Amniotic stem cell (primary cell): ENCODE measurements at places on chromosomes 1 and 21.

- no peak for DNase-seq
Observed at GRCh38 chr1:157597959-157598667, at the start of gene FCRL4. TSS of gene FCRL4 (minus strand) at chr1:157598085. CDS start at chr1:157597944, 141 bp downstream.

GRCh38 chr1:31828341-31828740, 12.5 kb upstream of the SPOCD1 start:
- DNase-seq: no peak

- no peak for DNase-seq
Observed at GRCh38 chr1:73097917-73098316, 815.6 kb upstream of the NEGR1 start.

DNA sequence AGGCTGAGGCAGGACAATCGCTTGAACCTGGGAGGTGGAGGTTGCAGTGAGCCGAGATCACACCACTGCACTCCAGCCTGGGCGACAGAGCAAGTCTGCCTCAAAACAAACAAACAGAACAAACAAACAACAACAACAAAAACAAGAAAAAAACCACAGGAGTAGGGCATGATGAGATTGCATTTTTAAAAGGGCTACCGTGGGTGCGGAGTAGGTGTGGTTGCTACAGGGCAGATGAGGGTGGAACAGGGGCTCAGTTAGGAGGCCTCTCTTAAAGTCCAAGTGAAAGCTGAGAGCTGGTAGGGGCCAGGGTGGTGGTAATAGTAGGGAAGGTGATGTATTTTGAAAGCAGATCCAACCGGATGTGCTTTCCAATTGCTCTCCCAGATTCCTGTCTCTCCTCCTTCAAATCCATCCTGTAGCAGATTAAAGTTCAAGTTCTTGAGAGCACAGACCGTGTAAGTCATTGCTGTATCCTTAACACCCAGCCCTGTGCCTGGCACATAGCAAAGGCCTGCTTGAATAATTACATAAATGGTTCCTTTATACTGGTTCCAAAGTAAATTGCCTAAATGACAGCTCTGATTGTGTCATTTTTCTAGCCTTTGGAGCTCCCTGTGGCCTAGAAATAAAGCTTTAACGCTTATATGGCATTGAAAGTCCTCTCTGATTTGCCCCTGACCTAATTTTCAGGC, 4.2 kb upstream of the LINGO4 start:
- DNase-seq: no peak

DNA sequence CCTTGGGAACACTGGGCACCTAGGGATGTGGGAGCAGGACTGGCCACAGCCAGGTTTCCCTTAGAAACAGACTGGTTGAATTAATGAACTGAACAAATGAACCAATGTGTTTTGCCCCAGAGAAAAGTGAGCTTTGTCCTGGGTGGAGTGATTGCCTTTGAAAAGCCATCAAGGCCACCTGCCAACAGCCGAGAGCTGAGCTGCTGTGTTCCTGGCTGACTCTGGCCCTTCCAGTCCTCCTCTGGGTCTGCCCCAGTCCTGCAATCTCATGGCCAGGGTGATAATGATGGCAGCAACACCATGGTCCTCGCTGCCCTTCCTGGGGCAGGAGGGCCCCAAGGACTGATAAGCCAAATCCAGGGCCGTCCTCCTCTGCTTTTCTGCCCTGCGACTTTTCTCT, 18.2 kb upstream of the GJA9 start:
- no peak for DNase-seq

DNA sequence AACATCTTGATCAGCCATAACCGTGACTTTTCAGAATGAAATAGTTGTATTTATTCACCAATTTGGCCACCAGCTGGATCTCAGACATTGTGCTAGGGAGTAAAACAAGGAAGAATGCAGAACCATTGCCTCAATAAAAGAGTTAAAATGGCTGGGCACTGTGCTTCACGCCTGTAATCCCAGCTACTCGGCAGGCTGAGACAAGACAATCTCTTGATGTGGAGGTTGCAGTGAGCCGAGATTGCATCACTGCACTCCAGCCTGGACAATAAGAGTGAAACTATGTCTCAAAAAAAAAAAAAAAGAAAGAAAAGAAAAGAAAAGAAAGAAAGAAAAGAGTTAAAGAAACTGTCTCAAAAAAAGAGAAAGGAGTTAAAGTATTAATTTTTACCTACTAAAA, 199.5 kb downstream of the TPR start:
- DNase-seq: no peak

DNA sequence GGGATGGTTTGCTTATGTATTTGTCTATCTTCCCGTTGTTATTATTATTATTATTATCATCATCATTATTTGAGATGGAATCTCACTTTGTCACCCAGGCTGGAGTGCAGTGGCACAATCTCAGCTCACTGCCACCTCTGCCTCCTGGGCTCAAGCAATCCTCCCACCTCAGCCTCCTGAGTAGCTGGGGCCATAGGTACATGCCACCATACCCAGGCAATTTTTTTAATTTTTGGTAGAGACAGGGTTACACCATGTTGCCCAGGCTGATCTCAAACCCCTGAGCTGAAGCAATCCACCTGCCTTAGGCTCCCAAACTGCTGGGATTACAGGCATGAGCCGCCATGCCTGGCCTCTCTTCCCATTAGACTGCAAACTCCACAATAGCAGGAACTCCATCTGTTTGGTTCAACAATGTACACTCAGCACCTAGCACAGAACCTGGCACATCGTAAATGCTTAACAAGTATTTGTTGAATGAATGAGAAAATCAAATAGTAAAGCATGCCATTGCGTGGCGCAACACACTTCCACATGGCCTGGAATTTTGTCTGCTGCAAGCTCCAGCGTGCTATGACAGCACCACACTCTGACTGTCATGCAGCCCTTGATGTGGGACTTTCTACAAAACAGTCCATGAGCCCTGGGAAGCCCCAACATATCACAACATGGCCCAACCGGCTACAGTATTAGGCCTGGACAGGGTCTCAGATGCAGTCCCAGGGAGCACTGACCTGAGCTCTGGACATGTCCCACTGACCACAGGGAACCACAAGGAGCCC, 3.8 kb upstream of the TINAGL1 start:
- no peak for DNase-seq

GRCh38 chr21:41366522-41367151, 4.8 kb downstream of the MX2 start:
- DNase-seq: no peak

DNA sequence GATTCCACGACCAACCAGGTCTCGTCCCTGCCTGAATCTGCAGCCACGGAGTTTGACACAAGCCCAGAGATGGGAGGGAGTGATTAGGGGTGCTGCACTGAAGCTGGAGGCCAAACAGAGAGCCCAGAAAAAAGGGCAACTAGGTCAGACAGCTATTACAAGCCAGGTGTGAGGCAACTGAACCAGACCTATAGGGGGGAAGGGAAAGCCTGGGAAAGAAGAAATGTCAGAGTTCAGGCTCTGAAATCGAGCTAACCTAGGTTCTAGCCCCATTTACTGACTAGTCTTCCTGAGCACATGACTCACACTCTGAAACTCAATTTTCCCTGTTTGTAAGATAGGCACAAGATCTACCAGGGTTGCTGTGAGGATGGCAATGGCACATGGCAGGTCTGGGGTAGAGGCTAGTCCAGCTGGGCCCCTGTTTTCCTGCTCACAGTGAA, 1.7 kb downstream of the DHCR24 start:
- DNase-seq: no peak

- no peak for DNase-seq
Observed at GRCh38 chr1:4033129-4033676, 133.1 kb upstream of the C1orf174 start.

DNA sequence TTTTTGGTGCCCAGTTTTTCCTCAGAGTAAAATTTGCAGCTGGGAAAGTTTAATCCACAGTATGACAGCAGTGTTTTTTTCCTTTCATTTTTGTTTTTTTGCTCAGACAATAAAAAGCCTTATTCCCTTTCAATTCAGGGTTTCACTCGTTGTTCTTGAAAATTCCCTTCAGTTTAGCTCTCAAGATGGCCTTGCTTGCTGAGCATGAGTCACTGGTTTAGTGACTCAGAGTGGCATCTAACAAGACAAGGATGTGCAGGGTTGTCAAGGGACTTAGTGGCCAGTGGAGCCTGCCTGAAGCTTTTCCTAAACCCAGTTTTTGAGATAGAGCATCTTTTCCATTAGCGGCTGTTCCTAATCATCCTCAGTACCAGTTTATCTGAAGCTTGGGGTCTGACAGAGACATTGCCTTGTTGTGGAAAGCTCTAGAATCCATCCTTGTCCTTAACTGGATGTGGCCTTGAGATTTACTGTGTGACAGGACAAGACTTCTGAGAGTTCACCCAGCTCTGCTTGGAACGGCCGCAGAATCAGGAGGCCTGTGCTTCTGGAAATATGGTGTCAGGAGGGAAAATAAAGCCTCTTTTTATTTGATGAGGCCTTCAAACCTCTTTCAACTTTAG, 48.4 kb upstream of the DNAJC6 start:
- peak; percentile 66 for DNase-seq

DNA sequence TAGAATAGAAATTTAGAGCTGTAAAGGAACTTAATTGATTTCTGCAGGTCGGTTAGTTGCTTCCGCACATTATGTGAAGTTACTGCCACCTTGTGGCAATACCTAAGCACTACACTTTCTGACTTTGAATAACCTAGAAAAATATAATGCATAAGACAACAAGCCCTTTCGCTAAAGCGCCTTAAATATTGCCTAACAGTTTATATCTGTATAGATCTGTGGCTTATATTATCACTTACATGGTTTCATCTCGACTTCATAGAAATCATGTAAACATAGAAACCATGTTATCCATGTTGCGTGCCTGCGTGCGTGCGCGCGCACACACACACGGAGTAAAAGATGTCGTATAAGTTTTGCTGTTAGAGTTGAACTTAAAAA, 10.9 kb upstream of the IFI16 start:
- peak; percentile 35 for DNase-seq

GRCh38 chr1:212990276-212990675, 25.4 kb downstream of the ANGEL2 start:
- no peak for DNase-seq

GRCh38 chr1:221274373-221274772, 395.1 kb downstream of the HLX start:
- no peak for DNase-seq

DNA sequence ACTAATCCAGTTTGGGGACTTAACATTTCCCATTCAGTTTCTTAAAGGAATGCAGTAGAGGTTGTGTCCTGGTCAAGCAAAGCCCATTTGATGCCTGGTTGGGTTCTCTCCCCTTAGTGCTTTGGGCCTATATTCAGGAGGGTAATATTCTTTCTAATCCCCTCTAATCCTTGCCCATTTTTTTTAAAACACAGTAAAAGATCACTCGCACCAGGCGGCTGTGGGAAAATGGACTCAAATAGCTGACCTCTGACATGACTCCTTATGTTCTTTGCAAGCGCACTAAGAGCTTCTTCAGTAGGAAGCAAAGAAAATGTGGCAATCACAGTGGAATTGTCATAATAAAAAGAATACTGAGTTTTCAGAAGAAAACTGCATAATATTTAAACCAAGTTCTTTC, 49.9 kb downstream of the WNT2B start:
- no peak for DNase-seq

DNA sequence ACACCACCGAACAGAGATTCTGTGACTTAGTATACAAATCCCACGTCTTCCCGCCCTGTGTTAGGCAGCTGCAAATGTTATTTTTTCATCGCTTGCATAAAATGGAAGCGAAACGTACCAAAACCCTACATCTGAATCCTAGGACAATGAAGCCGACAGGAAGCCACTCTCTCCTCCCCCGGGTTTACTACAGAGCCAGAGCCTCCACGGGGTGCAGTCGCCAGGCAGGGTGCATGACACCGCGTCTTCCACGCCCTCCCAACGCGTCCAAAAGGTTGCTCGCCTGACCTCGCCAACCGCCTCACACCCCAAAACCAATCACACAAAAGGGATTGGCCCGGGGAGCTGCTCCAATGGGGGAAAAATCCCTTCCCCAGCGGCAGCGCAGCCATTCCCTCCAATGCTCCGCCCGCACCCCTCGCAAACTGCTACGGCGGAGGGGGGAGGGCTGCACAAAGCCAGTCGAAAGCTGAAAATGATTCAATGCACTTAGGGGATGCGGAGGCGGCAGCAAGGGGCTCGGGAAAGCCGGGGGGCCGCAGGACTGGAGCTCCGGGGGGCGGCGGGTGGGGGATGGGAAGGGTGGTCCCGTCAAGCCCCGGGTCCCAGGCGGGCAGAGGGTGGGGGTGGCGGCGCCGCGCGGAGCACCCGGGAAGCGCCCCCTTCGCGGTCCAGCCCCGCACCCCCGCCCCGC, 701 bp downstream of the CEP170 start:
- no peak for DNase-seq

- DNase-seq: no peak
Observed at GRCh38 chr1:184419350-184420161, 32.7 kb downstream of the C1orf21 start.

- DNase-seq: no peak
Observed at GRCh38 chr1:232452736-232453440, 177.0 kb downstream of the SIPA1L2 start.

DNA sequence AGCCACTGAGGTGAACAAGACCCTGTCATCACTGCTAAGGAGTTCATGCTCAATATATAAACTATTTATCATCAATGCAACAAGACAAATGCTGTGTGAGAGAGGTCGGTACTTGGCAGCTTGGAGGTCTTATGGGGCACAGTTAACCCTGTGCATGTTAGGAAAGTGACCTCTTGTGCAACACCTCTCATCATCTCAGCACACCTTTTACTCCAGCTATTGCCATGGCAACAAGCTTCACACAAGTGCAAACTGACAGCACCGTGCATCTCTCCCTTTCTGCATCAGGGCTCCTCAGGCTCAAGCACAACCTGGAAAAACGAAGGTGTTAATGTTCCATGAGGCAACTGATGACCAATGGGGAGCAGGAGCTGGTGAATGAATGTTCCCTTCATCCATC, 14.7 kb upstream of the MYSM1 start:
- no peak for DNase-seq

DNA sequence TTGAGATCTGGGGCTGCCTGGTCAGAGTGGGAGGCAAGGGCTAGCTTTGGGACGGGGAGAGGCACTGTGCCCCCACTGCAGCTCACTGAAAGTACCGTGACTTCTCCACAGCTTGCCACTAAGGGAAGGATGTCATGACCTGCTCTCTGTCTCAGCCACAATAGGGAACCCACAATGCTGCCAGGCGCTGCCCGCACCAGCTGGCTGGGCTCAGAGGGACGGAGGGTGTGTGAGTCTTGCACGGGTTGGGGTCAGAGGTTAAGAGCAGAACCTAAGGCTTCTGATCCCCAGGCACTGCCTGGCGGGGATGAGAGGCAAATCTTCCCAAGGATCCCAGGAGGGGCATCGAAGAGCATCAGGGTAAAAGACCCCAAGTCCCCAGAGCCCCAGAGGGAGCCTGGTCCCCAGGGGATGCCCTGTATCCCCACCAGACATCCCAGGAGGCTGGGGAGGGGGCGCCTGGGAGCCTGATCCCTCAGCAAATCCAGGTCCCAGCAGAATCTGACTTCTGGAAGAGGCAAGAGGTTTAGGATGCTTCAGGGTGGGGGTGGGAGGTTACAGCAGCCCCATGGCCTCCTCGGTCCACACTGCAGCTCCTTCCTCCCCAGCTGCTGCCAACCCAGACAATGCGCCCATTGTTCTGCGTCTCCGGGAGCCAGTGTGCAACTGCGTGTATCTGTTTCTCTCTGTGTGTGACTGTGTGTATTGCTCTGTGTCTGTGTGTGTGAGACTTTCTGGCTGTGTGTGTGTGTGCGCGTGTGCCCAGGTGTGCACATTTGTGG, 2.0 kb upstream of the MARCKSL1 start:
- no peak for DNase-seq
